ENCODE measurements at places on chromosomes 3 and 15. TPM values are rescaled to one million over a fixed set of nuclear protein-coding genes. Genes with fewer than 3 reads are reported as not detected.

GRCh38 chr3:46663591-46664135 lies 29.8 kb downstream of the ALS2CL start:
- H3K4me1 ChIP-seq: no peaks in the 10 kb centered on the region
- no peak overlapping the region for H3K4me3 ChIP-seq
- H3K27me3 ChIP-seq: peaks cover 3% of the 10 kb centered on the region
- no peaks in the 10 kb centered on the region for H3K36me3 ChIP-seq

DNA sequence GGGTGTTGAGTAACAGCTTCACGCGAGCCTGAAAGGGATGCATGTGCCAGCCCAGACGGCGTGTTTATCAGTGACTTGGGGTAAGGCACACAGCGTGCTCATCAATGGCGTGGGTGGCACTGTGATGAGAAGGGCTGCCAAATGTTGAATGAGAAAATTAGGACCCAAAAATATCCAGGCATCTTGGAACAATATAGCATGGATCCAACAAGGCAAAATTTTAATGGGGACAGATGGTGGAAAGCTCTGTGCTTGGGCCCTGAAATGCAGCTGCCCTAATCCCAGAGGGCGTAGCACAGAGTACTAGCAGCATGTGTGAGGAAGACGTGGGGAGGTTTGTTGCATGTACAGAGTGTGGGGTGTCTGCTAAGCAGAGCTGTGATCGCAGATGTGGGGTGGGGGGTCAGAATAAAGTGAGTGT lies 48.9 kb downstream of the SSUH2 start:
- H3K4me1 ChIP-seq: no peaks in the 10 kb centered on the region
- no peak overlapping the region for H3K4me3 ChIP-seq
- DNase-seq: no peak
- H3K27me3 ChIP-seq: no peaks in the 10 kb centered on the region

GRCh38 chr3:53217175-53217574 lies 38.6 kb downstream of the TKT start:
- no peak for DNase-seq
- no peaks in the 10 kb centered on the region for H3K27me3 ChIP-seq
- H3K4me3 ChIP-seq: no peak overlapping the region
- H3K27ac ChIP-seq: no peak overlapping the region

GRCh38 chr3:141629976-141630375 lies 108.1 kb upstream of the RNF7 start:
- H3K4me3 ChIP-seq: no peak overlapping the region
- no peaks in the 10 kb centered on the region for H3K27me3 ChIP-seq
- no peak for DNase-seq
- no peaks in the 10 kb centered on the region for H3K4me1 ChIP-seq
- no peaks in the 10 kb centered on the region for H3K36me3 ChIP-seq

DNA sequence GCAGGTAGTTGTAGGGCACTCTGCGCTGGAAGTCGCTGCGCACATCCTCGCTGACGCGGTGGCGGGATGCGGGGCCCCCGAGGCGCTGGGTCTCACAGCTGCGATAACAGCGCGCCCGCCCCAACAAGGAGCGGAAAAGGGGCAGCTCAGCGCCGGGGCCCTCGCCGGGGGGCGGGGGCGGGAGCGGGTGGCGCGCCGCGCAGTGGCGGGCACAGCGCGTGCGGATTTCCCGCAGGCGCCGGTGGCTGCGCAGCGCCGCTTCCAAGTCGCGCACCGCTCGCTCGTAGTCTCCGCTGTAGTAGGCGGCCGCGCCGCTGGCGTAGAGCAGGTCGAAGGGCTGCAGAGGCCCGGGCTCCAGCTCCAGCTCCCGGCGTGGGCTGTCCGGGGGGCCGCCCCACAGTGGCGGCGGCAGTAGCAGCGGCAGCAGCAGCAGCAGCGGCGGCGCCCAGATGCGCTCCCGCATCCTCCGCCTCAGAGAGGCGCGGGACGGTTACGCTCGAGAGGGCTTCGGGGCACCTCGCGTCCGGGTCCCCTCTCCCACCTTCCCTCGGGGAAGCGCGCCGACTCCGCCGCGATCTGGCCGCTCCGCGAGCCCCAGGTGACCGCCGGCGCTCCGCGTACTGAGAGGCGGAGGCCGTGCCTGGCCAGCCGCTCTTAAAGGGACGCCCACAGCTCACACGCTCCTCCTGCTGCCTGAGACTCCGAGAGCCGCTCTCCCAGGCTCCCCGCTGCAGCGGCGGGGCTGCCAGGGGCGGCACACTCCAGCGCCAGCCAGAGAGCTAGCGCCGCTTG lies at the start of gene P3H2:
Gene P3H2, minus strand, starts transcription at position 629 of the 792 bp plus-strand sequence. Its CDS starts 166 bp downstream, at position 463.
- H3K27ac ChIP-seq: peak within 1 kb of the TSS; percentile 39
- H3K27me3 ChIP-seq: peaks cover 3% of the 10 kb centered on the region
- DNase-seq: no peak
- peaks cover 4% of the 10 kb centered on the region for H3K4me1 ChIP-seq

- no peaks in the 10 kb centered on the region for H3K4me1 ChIP-seq
- peaks cover 5% of the 10 kb centered on the region for H3K27me3 ChIP-seq
- H3K36me3 ChIP-seq: no peaks in the 10 kb centered on the region
- no peak overlapping the region for H3K4me3 ChIP-seq
Observed at GRCh38 chr3:61565569-61565968, 4.2 kb downstream of the PTPRG start.

DNA sequence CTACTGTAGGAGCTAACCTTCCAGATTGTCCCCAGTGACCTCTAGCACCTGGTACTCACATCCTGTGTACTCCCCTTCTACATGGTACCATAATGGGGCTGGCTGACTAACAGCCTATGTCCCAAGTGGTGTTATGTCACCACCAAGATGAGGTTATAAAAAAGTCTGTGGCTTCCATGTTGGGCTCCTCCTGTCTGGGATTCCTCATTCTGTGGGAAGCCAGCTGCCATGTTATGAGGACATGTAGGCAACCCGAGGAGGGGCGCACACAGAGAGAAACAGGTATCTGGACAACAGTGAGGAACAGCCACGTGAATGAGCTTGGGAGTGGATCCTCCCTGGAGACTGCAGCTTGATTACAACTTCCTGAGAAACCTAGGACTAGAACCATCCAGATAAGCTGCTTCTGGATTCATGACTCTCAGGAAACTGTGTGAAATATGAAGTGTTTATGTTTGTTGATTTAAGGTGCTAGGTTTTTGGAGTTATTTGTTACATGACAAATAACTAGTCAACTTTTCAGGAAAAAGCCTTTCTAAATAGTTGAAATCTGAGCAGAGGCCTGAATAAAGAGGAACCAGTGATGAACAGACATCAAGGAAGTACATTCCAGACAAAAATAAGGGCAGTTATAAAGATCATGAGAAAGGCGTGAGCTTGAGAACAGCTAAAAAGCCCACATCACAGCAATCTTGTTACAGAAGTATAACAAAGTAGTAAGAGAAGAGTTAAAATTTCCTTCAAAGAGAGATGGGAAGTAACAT lies 21.7 kb downstream of the GOLIM4 start:
- no peak overlapping the region for H3K27ac ChIP-seq
- H3K27me3 ChIP-seq: no peaks in the 10 kb centered on the region
- no peaks in the 10 kb centered on the region for H3K4me1 ChIP-seq
- H3K4me3 ChIP-seq: no peak overlapping the region

- no peak overlapping the region for H3K27ac ChIP-seq
- H3K4me3 ChIP-seq: no peak overlapping the region
- H3K27me3 ChIP-seq: no peaks in the 10 kb centered on the region
- no peak for DNase-seq
- no peaks in the 10 kb centered on the region for H3K36me3 ChIP-seq
Observed at GRCh38 chr3:186915806-186916796, 14.2 kb upstream of the ST6GAL1 start.

GRCh38 chr15:82040390-82040789 lies 5.4 kb downstream of the MEX3B start:
- H3K27me3 ChIP-seq: no peaks in the 10 kb centered on the region
- no peak overlapping the region for H3K4me3 ChIP-seq
- H3K36me3 ChIP-seq: no peaks in the 10 kb centered on the region
- no peaks in the 10 kb centered on the region for H3K4me1 ChIP-seq
- DNase-seq: no peak
- no peak overlapping the region for H3K27ac ChIP-seq

DNA sequence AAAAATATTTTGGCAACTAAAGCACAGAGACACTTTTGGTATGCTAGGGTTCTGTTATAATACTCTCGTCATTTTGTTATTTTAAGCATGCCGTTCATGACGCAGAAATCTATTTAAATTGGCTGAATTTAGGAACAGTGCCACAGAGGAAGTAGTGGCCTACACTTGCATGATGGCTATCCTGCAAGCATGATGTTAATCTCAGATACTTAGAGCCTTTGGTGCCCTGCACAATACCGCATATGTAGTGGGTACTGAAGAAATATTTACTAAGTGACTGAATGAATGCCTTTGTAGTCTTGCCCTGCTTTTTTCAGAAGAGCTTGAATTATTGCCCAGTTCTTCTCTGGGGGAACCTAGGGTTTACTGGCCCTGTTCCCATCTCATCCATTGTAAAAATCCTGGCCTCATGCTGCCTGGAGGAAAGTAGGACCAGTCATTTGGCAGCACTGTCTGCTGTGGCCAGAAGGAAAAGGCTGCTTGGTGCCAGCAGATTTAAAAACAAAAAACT lies 79.0 kb downstream of the SERPINI1 start:
- no peaks in the 10 kb centered on the region for H3K27me3 ChIP-seq
- no peaks in the 10 kb centered on the region for H3K4me1 ChIP-seq
- no peak overlapping the region for H3K4me3 ChIP-seq
- DNase-seq: no peak
- no peak overlapping the region for H3K27ac ChIP-seq
- no peaks in the 10 kb centered on the region for H3K36me3 ChIP-seq

DNA sequence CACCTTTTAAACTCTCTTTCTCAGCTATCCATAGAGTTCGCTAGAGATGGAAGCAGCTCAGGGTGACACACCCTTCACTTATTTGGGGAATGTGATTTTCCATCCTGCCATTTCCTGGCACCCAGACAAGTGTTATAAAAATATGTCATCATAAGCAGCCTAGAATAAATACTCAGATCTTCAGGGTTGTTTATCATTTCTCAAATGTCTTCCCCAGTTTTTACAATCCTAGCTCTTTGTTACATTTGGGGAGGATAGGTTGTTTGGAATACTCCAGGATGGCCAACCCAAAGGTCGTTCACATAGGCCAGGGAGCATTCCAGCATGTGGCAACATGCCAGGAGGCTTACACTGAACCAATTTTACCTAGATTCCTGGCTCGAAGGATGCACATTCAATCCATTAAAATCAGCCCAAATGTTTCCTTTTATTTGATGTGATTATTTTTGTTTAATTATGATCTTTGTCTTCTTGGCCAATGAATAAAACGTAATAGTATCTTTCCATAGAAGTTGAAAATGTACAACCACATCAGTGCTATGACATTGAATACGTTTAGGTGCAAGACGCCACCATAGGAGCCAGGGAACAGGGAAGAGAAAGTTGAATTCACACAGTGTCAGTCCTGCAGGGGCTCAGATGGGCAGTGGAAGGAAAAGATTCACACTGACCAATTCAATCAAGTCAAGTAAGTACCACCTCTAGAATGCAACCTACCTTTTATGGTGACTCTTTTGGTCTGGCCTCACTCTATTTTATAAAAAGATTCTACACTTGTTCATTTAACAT lies 537.7 kb upstream of the MDFIC2 start:
- DNase-seq: no peak
- H3K27me3 ChIP-seq: no peaks in the 10 kb centered on the region
- no peaks in the 10 kb centered on the region for H3K4me1 ChIP-seq

- no peaks in the 10 kb centered on the region for H3K36me3 ChIP-seq
- H3K4me3 ChIP-seq: no peak overlapping the region
- no peaks in the 10 kb centered on the region for H3K4me1 ChIP-seq
- DNase-seq: no peak
- 0 out of 2 replicates have a peak, but pooled peaks cover 2% of the 10 kb centered on the region for H3K27me3 ChIP-seq
Observed at GRCh38 chr3:192726385-192726784, 956 bp downstream of the FGF12 start.

DNA sequence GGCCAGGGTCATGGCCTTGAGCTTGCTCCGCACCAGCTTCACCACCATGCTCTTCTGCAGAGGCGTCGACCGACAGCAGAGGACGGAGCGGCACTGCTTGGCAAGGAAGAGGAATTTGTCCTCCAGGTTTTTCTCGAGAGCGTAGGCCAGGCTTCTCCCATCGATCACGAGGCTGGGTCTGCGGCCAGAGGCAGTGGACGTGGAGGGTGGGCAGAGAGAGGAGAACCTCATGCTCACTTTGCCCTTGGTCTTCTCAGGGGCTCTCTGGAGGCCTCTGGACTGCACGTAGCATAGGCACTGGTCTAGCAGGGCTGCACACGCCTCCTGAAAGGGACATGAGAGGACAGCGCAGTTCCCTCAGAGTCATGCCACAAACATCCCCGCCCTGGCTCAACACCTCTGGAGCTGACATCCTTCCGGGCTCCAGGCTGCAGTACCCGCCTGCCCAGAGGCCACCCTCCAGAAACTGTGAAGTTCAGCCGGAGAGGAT lies 168.3 kb downstream of the ATP10A start:
- no peaks in the 10 kb centered on the region for H3K36me3 ChIP-seq
- no peaks in the 10 kb centered on the region for H3K27me3 ChIP-seq
- H3K4me3 ChIP-seq: no peak overlapping the region
- no peak overlapping the region for H3K27ac ChIP-seq

DNA sequence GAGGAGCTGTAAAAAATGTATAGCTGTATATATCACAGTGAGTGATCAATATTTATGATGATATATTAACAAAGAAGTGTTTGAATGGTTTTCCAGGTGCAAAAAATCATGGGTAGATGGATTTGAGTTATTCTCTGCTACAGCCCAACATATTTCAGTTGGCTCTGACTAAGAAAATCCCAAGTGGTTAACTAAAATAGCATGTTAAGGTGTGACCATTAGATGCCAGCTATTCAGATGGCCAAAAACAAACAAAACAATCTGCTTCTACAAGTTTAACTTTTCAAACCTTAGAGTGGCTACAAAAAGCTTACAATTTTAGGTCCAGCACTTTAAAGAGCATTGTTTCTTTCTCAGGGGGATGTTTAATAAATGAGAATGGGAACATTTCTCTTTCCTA lies 67.5 kb downstream of the SEMA6D start:
- no peak overlapping the region for H3K27ac ChIP-seq
- H3K4me3 ChIP-seq: no peak overlapping the region
- H3K36me3 ChIP-seq: no peaks in the 10 kb centered on the region

SATB1 gene
- 0.72 TPM for total RNA-seq

ZNF619 gene
- 7.5 TPM for total RNA-seq

ISG20 gene
- 76.5 TPM for total RNA-seq

ATP13A4 gene
- total RNA-seq: 1.0 TPM
